ENCODE measurements at places on chromosomes 6 and 20.

DNA sequence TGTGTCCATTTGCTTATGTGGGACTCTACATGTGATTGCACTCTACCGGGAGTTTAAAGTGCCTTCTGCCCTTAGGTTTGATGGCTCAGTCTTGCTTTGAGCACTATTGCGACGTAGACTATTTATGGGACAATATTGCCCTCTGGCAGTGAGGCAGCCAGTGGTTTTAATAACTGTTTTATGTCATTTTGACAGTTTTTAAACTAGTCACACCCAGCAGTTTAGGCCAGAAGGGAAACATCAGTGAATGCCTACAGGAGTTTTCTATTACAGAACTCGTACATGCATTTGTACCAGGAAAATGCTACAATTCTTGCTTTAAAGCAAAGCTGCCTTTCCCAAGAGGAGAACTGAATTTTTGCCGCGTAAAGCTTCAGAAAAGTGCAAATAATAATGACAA lies 813.7 kb downstream of the KIF16B start:
- no peak for DNase-seq

- DNase-seq: no peak
Measured at GRCh38 chr6:33768644-33769120, 20.2 kb downstream of the LEMD2 start.

DNA sequence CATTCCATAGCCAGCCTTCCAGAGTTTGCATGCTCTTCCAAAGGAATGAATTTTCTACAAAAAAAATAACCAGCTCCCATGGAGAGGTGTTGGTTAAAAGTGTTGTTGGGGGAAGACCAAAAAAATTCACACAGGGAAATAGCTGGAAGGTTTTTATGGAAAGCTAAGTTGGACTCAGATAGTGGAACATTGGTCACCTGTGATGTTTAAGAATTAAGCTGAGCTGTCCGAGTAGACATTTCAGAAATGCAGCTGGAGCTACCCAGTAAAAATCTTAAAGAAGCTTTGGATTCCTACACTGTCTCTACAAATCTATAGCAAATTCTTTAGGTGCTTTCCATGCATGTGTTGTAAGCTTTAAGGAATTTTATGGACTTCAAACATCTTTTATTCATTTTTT lies 155.5 kb downstream of the THBS2 start:
- DNase-seq: no peak

DNA sequence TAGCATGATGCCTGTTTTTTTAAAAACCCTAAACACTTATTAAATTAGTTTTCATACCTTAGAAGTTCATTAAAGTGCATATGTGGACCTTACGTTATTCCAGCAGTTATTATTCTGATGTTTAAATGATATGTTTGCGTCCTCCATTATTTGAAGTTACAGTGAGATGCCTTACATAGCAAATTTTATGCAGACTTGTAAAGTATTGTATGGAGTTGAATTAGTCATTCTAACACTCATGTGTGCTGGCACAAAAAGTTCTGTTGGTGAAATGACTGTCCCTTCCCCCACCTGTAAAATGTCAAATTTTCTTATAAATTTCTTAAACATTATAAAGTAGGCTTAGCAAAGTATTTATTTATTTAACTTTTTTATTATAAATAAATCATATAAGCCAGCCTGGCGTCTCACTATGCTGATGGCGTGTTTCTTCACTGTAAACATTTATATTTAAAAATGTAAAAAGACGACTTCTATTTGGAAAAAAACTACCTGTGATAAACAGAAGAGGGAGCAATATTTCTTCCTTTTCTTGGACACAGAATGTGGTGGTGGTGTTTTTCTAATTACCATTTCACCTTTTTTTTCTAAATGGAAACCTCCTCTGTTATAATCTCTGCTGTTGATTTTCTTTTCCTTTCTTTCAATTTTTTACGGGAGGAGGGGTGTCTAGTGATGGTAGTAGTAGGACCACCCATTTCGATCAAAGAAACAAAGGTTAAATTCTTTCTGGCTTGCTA lies 155.4 kb downstream of the RFPL4B start:
- DNase-seq: no peak

GRCh38 chr6:126944512-126944911 lies 174.0 kb upstream of the RSPO3 start:
- no peak for DNase-seq

DNA sequence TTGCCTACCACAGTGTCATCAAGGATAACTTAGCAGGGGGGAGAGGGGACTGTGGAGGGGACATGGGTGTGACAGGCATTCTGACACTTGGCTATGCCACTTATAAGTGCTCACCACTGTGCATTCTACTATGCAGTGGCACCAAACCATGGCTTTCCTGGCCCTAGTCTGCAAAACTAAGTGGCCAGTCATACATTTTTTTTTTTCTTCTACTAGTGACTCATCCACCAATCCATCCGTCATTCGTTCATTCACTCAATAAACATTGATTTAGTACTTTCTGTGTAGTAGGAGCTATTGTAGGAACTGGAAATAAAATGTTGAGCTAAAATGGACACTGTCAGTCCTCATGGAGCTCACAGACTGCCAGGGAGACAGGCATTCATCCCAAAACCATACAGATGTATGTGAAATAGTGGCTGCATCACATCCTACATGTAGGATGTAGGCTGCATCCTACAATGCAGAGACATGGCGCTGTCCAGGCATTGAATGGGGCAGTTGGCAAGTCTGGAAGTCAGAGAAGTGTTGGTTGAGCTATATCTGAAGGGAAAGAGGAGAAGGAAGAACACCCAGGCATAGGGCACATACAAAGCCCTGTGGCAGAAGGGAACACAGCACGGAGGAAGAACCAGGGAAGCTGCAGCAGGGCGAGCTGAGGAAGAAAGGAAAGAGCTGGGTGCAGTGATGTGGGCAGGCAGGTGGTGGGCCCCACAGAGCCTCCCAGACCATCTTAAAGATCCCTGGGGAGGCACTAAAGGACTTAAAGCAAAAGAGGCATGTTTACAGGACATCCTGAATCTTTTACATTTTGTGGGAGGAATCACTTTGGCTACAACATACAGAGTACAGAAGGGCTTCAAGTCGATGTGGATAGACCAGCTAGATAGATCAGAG lies 224.4 kb downstream of the UST start:
- no peak for DNase-seq

DNA sequence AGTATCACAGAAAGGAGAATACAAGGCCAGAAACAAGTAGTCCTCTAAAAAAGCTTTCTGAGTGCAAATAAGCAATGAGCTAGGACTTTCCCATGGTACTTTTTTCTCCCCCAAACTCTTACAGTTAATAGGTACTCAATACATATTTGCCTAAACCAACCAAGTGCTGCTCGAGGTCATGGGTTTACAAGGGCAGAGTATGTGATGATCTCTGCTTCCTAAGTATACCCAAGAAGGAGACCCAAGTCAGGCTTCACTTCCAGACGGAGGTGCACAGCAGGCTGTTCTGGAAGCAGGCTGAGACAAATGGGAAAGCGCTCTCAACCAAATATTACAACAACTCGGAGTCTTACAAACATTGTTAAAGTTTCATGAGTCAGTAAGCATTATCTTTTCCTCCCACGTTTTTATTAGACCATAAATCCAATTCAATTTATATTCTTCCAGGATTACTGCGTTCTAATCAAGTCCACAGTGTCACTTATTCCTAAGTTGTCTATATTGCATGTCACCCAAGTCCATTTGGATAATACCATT lies 8.1 kb downstream of the FYN start:
- no peak for DNase-seq

DNA sequence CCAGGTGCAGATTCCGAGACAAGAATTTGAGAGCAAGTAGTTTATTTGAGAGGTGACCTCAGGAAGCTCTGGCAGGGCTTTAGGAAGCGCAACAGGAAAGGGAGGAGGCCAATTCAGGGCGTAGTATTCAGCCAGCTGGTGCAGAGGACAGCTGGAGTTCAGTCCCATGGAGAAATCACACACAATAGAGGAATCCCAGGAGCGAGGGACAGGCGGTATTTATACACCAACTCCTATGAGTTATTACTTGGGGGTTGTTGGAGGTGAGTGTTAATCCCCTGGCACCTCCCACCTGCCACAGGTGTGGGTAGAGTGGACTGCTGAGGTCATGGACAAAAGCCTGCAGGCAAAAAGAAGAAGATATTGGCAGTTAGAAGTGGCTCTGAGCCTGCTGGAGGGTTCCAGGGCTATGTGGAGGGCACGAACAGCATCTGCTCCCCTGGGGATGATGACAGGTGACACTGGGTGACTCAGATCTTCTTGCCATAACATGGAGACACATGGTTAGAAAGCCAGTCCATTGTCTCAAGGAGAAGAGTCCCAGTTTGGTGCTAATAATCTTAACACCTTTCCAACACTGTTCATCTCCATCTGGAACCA lies 13.9 kb upstream of the SULF2 start:
- DNase-seq: no peak

GRCh38 chr6:14858808-14859207 lies 387.1 kb upstream of the JARID2 start:
- DNase-seq: no peak

GRCh38 chr20:53009979-53010735 lies 38.0 kb downstream of the TSHZ2 start:
- DNase-seq: no peak

GRCh38 chr6:11427723-11428245 lies 109.8 kb upstream of the TMEM170B start:
- DNase-seq: no peak

DNA sequence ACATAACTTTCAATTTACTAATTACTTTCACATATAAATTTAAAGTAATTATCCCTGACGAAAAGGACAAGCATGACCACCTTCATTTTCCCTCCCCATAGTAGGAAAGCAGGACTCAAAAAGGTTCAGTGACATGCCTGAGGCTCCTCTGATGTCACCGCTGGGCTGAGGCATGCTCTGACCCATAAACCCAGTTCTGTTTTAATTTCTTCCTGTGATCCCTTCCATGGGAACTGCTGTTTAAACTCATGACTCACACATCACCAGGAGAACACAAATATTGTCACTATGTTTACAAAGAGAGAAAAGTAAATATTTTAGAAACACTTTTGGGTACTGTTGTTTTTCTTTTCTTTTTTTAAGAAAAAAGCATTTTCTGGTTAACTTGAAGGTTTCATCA lies 38.0 kb upstream of the NR2E1 start:
- DNase-seq: no peak

- DNase-seq: no peak
Measured at GRCh38 chr6:1212919-1213318, 99.0 kb upstream of the FOXQ1 start.

- DNase-seq: no peak
Measured at GRCh38 chr6:122365775-122366403, 33.6 kb upstream of the HSF2 start.

DNA sequence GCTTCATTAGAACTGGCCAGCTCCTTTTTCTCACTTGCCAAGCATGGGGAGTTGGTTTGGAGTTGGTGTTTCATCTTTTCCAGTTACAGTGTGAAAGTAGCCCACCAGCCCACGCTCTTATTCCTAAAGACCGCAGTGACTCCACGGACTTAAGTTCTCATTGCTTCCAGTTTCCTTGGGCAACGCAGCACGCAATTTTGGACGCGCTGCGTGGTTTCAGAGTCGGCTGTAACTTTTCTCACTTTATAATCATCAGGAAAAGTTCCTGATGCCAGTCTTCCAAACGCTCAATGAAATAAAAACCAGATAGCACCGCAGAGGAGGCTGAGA lies 381 bp upstream of the PEX7 start:
- no peak for DNase-seq

- no peak for DNase-seq
Measured at GRCh38 chr20:43774754-43775153, 48.0 kb upstream of the GTSF1L start.

DNA sequence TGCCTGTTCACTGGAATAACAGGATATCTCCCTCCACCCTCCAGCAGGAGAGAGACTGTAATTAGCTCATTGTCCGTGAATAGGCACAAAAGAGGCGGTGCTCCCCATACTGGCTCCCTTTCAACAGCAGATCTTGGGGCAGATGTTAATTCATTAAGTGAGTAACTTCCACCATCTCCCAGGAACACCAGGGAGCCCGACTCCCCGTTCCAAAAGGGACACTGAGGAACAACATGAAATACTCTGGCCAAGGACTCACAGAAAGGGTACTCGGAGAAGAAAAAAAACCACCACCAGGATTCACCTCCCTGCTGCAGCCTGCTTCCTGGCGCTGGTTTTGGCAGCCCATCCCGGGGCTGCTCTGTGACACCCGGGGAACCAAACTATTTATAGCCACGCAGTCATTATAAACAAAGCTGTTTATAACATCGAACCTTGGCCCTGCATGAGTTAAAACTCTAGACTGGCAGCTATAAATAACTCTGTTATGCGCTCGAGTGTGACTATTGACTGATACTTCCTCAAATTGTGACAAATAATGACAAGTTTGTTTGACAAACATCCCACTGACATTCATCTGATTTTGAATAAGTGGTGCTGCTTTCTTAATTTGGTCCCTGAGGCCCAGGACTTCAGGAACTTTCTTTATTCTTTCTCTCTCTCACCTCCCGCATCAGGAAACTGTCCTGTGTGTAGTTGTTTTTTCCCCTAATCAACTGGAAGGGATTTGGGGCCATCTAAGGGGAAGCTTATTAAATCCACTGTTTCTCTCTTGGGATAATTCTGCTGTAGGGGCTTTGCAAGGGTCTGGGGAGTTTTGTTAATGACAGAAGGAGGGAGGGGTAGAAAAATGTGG lies 521.6 kb downstream of the CD83 start:
- no peak for DNase-seq

DNA sequence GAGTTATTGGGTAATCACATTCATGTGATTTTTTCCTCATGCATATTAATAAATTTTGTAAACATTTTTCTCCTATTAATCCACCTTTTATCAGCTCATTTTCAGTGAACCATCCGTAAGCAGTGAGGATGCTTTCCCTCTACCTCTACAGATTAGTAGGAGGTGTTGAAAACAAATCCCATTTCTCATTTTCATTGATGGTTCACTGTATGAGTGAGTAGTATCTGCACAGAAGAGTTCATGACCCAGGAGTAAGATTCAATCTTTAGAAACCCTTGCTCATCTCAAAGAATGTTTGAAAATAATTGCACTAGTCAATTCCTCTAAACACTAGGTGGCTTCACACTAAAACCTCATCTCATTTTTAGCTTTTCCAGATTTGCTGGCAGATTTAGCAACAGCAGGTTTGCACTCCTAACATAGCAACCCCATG lies 440.0 kb downstream of the HAO1 start:
- DNase-seq: no peak

GRCh38 chr20:21377701-21378100 lies 19.6 kb downstream of the NKX2-4 start:
- no peak for DNase-seq

DNA sequence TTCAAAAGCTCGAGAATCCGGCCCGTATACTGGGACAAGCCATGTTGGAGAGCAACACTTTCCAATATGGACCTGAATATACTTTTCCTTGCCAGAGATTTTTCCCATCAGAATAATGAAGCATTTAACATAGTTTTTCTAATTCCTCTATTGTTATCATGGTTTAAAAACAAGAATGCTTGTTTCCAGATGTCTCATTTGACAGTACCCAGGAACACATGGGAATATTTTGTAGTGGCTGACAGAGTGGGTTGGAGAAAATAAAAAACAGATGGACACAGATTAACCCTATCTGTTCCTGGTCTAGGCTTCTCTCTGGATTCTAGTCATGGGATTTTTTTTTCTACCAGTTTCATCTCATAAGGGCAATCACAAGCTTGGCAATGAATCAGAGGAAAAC lies 164.8 kb upstream of the CEP162 start:
- no peak for DNase-seq

GRCh38 chr6:34213772-34214171 lies 22.9 kb upstream of the HMGA1 start:
- DNase-seq: no peak

All from NCI-H2107 (cell line).